ENCODE measurements at places on chromosomes 5 and 9.

DNA sequence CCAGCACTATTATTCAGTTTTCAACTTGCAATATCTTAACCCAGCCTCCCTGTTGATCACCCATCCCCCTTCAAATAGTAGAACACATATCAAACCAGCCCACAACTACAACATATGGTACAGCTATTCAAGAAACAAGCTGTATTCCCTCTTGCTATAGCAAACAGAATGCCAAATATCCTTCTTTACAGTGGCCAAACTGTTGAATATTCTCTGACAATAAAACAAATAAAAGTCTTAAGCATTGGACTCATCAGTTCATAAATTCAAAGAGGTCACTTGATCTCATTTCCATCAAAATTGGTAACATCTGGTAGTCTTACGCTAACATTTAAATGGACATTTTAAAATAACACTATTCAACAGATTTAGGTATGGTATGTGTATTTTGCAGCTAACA lies 350.8 kb downstream of the EFNA5 start:
- no peak for DNase-seq

DNA sequence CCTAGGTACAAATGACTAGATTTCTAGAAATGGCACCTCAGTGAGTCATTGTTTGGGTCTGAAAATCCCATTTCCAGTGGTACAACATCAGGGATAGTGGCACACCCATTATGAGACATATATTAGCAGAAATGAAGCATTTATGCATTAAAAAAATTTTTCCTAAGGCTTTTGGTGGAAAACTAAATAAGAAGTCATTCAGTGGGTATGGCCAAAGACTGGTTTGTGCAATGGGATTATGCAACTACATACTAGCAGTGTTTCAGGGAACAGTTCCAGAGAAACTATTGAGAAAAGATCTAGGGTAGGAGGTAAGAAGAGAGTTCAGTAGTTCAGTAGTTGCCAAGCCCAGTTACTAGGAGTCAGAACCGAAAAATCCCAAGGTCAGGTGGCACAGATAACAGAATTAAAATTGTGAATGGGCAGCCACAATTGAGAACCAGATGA lies 106.5 kb upstream of the HAPLN1 start:
- no peak for DNase-seq

- DNase-seq, result no peak
Observed at GRCh38 chr5:149778303-149779123, 48.4 kb downstream of the PPARGC1B start.

DNA sequence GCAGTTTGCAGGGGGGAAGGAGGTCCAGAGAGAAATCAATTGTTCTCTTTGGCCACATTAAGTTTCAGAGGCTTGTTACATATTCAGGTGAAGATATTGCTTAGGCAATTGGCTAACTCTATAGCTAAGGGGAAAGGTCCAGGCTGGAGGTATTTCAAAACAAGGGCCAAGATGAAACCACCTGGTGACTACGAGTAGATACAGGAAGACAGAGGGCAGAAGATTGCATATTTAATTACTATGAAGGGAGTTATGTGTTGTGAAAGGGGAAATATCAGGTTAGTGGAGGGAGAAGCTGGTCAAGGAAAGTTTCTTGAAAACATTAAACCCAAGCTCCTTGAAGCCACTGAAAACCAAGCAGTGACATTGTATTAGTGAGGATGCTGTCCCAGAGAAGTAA lies 1.9 kb upstream of the RAD23B start:
- no peak for DNase-seq

- no peak for DNase-seq
Observed at GRCh38 chr5:123472150-123472924, 39.6 kb upstream of the CSNK1G3 start.

DNA sequence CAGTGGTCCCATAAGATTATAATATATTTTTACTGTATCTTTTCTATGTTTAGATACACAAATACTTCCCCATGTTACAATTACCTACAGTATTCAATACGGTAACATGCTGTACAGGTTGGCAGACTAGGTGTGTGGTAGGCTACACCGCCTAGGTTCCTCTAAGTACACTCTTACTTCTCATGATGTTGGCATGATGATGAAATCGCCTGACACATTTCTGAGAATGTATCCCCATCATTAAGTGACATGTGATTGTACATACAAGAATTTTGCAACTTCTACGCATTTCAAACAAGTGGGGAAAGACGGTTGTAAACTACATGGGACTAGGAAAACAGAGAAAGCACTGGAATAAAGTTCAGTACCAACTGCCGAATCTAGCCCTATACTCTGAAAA lies 53.3 kb downstream of the SETX start:
- no peak for DNase-seq

DNA sequence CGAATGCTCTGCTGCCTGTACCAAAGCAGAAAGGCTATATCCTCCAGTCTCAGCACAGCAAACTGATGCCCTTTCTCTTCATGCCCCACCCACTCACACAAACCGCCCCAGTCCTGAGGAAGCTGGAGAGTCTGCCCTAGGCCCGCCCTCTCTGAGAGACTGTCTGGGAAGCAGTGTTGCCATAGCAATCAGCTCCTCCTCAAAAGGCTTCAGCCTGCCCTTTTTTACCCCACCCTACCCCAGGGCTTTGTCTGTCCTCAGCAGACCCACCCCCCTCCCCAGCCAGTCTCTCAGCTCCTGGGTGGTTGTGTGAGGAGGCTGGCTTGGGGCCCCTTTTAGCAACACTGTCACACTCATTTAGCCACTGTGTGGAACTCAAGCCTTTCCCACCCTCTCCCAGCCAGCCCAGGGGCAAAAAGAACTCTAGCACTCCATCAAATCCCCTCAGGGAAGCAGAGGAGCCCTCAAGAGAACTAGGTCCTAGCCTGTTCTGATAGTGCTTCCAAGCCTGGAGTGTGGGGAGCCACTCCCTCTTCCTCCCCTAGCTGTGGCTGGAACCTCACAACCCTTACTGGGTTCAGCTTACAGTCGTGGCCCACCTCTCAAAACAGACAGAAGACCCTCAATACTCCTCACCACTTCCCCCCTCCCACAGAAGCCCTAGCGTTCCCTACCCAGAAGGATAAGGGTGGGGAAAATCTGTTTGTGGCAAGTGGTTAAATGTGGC lies 1.4 kb downstream of the ATOSB start:
- no peak for DNase-seq

- DNase-seq, result no peak
Observed at GRCh38 chr9:136665704-136666371, 3.1 kb downstream of the EGFL7 start.

- no peak for DNase-seq
Observed at GRCh38 chr9:137435381-137435891, 5.7 kb downstream of the ENTPD8 start.

GRCh38 chr9:131226226-131226625 lies 50.1 kb downstream of the FAM78A start:
- DNase-seq, result no peak

DNA sequence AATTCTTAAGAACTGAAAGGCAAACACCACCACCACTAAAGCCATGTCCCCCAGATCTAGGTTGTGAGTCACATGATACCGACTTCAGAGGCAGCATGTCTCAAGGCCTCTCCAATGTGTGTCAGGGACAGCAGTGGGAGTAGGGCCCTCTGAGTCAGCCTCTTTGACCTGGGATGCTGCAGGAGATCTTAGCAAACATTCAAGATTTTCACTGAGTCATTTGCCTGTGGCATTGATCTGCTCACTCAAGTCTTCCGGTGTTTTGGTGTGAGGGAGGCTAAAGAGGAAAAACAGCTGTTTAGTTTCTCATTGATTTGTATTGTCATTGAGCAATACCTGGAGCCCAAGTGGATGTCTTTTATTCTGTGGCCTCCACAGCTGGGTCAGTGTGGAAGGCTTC lies 36.1 kb downstream of the TMC1 start:
- DNase-seq, result no peak

DNA sequence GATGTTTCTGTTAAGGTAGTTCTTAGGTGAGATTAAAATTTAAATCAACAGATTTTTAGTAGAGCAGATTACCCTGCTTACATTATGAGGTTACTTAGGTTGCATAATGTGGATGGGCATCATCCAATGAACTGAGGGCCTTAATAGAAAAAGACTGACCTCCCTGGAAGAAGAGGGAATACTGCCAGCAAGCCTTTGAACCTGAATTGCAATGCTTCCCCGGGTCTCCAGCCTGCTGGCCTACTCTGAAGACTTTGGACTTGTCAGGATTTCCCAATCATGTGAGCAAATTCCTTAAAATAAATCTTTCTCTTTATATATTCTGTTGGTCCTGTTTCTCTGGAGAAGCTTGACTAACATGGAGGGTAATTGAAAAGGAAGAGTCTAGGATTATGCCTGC lies 542.1 kb upstream of the ARRDC3 start:
- no peak for DNase-seq

DNA sequence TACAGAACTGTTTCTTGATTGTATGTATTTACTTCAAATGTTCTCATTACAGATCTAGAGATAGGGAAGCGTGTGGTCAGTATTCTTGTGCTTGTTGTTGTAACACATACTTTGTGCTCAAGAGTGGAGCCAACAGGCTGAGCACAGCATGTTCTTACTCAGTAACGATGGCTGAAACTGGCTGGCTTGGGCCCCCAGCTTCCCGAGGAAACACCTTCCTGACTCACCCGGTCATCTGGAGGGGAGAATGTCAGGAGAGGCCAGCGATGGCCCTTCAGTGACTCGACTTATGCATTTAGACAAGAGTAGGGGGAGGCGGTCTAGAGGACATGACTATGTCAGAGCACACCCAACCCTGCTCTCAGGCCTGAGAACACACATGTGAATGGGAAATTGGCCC lies 25.6 kb downstream of the ZNF474 start:
- DNase-seq, result no peak

DNA sequence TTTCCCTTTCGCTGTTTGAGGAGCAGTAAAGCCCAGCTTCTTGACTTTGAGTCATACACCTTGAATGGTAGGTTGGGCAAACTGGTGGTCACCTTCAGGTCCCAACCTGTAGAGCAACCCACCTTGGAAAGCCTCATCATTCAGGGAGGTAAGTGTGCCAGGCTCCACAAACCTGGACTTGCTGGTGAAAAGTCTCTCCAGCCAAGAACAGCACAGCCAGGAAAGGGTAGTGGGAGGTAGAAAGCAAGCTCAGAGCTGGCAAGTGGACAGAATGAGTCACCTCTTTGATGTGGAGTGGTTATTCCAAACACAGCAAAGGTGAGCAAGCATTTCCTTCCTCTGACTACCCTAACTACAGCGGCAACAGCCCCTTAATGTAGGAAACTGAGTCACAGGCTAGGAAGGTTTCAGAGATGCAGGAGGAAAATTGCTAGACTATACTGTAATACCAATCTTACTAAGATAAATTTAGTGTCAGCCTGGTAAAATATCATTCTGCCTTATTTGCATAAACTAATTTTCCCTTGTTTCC lies 117.5 kb upstream of the MTAP start:
- DNase-seq, result no peak

DNA sequence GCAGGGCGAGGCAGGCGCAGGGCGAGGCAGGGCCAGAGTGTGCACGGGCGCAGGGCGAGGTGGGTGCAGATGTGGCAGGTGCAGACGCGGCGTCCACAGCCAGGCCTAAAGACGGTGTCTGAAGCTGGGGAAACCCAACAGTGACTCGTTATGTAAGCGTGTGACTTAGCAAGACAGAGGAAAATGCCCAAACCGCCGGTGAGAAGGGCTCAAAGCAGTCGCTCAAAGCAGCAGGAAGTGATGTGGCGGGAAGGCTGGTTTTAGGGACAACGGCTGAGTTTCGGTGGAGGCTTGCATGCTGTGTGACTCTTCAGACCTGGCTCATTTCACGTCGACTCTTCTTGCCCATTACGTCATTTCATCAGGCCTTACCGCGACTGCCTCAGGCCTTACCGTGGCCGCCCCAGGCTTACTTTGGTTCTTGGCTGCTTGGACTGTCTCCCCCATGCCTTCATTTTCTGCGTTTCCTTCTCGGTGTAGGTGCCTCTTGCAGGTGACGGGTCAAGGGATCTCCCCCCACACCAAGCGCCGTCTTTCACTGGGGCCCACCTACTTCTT lies 50.5 kb upstream of the EXOC3 start:
- peak; percentile 20 for DNase-seq

DNA sequence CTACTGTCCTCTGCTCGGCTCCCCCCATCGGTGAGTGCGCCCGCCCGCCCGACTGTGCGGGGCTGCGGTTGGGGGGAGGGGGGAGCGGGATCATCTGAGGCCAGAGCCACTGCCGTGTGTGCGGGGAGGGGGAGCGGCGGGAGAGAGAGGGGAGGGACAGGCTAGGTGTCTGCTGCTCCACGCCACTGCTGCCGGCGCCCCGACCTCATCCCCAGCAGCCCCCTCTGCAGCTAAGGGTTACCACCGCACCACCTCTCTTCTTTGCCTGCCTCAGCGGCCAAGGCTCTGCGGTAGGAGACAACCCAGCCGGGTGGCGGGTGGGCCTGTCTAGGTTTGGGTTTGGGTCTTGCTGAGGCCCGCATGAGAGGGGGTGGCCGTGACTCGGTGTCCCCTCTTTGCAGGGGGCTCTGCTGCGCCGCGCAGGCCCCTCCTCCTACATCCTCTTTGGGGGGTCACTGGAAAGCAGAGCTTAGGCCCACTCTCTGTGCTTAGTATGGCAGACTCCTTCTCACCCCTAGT lies 670 bp upstream of the PURA start:
- no peak for DNase-seq

DNA sequence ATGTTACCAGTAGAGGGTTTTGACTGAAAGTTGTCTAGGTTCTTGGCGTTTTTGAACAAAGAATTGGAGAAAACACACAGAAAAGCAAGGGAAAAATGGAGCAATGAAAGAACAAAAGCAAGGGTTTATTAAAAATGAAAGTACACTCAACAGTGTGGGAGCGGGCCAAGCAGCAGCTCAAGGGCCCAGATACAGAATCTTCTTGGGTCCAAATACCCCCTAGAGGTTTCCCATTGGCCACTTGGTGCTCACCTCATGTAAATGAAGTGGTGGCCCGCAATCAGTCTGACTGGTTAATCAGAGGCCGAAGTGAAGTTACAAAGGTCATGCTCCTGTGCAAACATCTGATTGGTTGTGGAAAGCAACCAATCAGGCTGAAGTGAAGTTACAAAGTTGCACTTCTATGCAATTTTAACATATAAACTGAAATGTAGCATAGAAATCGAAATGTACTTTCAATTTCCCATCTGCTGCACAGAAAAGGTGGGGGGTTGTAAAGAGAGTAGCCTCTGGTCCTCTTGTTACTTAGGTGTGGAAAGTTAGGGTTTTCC lies 1.9 kb upstream of the GM2A start:
- no peak for DNase-seq

DNA sequence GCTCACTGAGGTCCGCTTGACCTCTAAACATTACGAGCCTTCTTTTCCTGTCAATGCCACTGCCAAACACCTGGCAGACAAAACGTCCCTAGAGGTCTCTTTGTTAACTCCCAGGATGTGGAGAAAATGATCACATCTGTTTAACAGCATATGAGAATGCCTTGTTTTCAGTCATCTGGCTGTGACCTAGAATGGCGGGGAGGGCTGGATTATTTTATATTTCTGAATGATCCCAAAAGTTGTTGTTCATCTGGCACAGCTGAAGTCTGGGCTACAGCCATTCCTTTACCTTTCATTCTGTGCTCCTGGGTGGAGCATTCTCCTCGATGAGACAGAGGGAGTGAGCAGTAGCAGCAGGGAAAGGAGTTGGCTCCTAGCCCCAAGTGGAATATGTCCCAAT lies 138.2 kb downstream of the PRDM6 start:
- no peak for DNase-seq

- DNase-seq, result no peak
Observed at GRCh38 chr9:120528829-120529228, 51.1 kb downstream of the CDK5RAP2 start.

- DNase-seq, result no peak
Observed at GRCh38 chr5:66820630-66821207, 224.5 kb downstream of the MAST4 start.

All from stimulated activated CD8-positive, alpha-beta memory T cell treated with anti-CD3 and anti-CD28 coated beads, Interleukin-4, amount 100 ng/mL, for 1 hour (primary cell).